ENCODE measurements at places on chromosomes 4 and X. TPM values are rescaled to one million over a fixed set of nuclear protein-coding genes. Genes with fewer than 3 reads are reported as not detected.

DNA sequence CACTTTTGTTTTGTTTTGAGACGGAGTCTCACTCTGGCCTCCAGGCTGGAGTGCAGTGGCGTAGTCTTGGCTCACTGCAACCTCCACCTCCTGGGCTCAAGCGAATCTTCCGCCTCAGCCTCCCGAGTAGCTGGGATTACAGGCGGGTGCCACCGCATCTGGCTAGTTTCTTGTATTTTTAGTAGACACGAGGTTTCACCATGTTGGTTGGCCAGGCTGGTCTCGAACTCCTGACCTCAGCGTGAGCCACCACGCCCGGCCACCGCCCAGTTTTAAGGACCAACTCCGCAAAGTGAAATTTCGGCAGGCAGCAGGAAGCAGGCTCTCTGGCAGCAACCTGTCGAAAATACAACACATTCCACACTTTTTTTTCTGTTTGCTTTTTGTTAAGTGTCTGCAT lies 13.4 kb downstream of the DHRSX start:
- peak; percentile 29 for DNase-seq

- DNase-seq = no peak
These were observed 10.1 kb upstream of the FMR1 start for GRCh38 chrX:147901461-147902126.

The TMEM128 gene
- 12.4 TPM for total RNA-seq

DNA sequence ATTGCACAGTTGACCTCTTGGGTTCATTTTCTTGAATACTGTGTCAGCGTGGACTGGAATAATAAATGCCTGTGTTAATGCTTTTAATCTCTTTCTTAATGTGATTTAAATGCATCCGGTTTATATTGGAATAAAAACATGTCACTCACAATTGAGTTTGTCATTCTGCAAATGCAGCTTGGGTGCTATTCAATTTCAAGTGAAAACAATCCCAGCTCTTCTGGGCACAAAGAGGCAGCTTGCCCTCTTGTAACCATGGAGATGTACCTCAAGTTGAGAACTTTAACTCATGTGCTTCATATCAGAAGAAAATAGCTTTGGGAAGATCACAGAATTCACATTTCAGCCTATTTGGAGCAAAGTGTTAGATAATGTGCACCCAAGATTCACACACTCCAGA lies 355.7 kb upstream of the GNPDA2 start:
- DNase-seq = no peak

DNA sequence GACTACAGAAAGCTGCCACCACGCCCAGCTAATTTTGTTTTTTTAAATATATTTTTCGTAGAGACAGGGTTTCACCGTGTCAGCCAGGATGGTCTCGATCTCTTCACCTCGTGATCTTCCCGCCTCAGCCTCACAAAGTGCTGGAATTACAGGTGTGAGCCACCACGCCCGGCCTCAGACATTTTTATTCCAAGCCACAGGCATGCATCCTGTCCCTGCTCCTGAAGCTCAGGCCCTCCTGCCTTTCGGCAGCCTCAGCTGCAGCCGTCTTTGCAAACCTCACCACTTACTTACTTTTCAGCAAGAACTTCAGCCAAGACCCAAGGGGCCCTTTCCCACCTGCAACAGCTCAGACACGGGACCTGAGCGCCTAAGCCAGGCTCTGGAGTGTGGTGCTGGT lies 26.0 kb downstream of the FAM53A start:
- DNase-seq = no peak

The AREG gene
- 7.8 TPM for total RNA-seq

DNA sequence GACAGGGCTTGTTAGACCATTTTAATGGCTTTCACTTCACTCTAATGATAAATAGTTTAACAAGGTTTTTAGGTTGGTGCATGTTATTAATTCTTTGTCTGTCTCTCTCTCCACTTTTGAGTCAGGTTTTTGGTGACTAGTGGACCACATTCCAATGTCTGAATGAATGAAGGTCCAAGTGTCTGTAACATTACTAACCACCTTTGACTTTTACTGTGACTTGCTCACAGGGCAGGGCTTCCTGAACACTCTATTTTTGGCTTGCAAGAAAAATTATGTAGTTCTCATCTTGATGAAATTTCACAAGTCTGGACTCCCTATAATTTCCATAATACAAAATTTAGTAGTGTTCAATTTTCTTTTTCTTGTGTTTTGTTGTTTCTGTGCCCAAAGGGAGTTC lies 78.9 kb upstream of the BMPR1B start:
- no peak for DNase-seq

- DNase-seq = no peak
These were observed 33.4 kb downstream of the SPRY1 start for GRCh38 chr4:123430031-123430430.

The SERPINA7 gene
- not detected for total RNA-seq

DNA sequence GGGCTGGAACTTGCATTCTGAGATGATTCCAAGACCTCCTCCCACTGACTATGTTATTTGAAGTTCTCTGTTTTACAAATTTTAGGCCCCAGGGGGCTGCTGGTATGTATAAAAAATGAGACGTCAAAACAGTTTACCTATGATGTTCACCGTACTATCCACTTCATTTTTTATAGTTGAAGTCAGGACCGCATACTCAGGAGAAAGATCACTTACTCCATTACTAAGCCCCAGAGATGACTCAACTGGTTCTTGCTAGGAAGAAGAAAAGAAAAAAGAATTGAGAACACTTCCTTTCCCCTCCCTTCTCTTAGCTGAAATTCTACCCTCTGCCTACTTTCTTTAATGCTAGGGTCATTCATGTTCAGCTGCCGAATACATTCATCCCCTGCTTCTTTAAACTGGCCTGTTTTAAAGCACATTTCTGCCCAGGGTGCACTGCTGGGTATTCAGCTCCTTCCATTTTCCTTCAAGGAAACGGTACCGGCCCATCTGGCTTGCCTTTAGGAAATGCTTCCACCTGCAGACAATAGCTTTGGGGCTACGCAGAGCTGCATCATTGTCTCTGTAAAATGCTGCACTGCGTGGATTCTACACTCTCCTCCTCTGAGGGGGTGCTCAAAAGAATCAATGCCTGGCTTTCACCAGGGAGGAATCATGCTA lies 66.2 kb downstream of the IRF2 start:
- DNase-seq = no peak

GRCh38 chr4:93132631-93133030 lies 695.9 kb upstream of the ATOH1 start:
- DNase-seq = no peak

The NALF2 gene
- total RNA-seq = 4.4 TPM

The FGF5 gene
- 0.30 TPM for total RNA-seq
